Osteoblast (primary cell): ENCODE measurements at places on chromosomes 11 and 22.
A peak's percentile ranks its signal among the peaks of the same experiment; 100 is the strongest.

DNA sequence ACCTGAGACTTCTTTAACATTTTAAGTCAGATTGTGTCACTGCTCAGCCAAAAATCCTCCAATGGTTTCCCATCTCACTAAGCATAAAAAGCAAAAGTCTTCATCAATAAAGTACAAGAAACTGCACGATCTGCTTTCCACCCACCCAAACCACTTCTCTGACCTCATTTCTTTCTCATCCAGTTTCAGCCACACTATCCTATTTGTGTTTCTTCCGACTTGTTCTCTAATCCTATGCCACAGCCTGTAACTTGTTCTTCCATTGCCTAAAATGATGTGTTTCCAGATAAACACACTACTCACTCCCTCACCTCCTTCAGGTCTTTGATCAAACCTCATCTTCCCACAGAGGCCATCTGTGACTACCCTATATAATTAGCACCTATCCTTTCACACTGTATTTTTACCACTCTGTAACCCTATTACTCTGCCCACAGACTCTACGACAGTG, 28.4 kb downstream of the ARHGAP32 start:
- DNase-seq: no peak

DNA sequence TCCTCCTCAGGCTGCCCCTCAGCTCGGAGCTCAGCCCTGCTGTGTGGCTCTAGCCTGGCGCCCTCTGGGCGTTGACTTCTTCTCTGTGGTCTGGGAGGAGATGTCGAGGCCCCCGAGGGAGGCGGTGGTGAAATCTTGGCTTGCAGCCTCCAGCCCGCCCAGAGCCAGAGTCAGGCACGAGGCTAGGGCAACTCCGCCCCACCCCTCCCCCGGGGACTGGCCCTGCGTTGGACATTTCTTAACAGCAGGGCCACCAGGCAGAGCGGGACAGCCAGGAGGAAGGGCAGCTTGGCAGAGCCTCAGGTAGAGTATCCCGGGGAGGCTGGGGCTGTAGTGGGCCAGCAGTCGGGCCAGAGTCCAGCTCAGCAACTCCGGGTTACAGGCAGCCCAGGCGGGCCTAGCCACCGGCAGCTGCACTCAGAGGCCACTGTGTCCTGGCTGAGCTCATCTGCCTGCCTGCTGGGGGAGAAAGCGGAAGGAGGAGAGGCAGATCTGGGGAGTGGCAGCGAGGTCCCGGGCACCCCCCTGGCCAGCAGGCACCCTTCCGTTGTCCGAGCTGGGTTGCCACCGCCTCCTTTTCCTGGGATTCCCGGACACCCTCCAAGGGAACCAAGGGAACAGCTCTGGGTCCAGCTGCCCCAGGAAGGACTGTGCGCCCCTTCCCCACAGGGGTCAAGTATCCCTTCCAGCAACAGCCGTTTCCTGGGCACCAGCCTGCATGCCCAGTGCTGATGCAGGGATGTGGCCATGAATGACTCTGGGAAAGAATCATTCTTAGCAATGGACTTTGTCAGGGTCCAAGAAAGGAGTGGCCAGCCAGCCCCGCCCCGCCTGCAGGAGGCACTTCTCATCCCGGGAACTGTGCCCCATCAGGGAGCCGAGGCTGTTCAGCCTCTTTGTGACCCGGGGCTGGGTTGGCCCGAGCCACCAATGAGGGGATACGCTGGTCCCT, at the start of gene ALDH3B1:
Gene ALDH3B1 (plus strand): TSS at position 238 of the 952 bp plus-strand sequence. CDS start 4,971 bp downstream, outside the sequence.
- peak; percentile 97 for DNase-seq

DNA sequence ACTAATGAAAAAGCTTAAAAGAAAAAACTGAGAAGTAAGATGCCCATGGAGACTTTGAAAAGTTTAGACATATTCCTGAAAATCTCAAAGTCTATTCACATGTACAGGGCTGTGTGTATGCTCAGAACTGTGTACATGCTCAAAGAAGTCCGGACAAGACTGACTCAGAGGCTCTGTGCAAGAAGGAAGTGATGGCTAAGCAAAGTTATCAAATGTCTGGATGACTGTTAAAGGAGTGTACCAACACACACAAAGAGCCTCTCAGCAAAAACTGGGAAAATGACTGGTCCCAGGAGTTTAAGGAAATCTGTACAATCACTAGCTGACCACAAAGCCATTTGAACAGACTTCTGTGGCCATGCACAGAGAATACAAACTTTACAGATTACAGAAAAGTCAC, 33.1 kb upstream of the ARHGAP32 start:
- DNase-seq: peak; percentile 23

DNA sequence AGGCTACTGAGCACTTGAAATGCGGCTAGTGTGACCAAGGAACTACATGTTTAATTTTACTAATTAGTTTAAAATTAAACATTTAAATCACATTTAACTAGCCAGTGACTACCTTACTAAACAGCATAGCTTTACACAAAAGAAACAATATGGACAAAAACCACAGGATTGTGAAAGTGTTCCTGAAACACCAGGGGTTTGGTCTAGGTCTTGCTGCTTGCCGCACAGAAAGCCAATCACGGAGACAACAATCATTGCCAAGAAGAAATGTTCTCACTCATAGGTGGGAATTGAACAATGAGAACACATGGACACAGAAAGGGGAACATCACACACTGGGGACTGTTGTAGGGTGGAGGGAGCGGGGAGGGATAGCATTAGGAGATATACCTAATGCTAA, 309.5 kb downstream of the C11orf87 start:
- no peak for DNase-seq

DNA sequence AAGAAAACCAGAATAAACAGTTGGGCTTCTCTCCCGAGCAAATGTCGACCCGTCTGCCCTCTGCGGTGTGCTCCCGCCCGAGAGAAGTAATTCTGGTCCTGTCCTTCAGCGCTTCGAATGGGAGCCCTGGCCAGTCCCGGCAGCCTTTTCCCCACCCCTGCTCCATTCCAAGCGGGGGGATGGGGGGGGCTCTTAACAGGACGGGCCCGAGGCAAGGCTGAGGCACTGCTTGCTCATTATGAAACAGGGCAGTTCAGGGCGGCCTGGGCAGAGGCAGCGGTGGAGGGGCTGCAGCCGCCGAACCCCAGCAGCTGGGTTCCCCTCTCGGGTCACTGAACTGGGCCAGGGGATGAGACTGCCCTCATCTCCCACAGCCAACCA, 9.1 kb downstream of the BACE1-AS start:
- peak; percentile 53 for DNase-seq

DNA sequence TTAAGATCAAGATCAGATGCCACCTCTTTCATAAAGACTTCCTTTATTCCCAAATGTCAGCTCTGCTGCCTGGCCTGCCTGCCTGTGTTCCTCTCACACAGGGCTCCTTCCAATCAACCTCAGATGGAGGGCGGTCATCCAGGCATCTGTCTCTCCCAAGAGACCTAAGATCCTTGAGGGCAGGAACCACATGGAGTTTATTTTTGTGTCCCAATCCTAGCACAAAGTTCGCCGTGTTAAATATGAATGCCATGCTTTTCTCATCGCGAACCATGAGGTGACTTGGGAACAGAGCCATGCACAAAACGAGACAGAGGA, 72.7 kb upstream of the ARFGAP3 start:
- DNase-seq: peak; percentile 27

DNA sequence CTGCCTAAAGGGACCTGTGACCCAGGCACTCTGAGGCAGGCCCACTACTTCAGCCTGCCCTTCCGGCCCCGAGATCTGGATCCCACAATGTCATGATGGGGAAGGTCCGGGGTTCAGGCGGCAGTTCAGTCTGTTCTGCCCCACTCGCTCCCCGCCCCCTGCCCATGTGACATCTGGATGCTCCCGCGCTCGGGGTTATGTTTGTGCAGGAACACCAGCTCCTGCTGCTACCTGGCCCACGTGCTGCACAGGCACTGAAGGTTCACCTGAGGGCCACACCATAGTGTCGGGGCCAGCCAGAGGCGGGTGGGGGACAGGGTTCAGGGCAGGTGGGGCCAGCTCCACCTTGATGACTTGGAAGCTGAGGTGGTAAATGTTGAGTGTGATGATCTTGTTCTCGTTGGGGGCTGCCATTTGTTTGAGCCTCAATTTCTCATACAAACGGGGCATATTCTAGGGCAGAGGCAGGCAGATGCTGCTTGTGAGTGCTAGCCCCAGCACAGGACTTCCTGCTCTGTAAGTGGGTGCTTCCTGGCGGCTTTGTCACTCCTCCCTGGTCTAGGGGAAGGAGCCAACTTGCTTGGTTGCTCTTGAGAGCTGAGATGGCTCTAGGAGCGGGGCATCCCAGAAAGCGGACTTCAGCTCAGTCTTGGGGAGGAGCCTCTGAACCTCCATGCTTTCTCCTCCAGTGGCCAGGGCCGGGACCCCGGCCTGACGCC, 4.4 kb upstream of the SIPA1 start:
- DNase-seq: no peak

- DNase-seq: no peak
Observed at GRCh38 chr11:110525883-110526282, 96.1 kb downstream of the FDX1 start.

DNA sequence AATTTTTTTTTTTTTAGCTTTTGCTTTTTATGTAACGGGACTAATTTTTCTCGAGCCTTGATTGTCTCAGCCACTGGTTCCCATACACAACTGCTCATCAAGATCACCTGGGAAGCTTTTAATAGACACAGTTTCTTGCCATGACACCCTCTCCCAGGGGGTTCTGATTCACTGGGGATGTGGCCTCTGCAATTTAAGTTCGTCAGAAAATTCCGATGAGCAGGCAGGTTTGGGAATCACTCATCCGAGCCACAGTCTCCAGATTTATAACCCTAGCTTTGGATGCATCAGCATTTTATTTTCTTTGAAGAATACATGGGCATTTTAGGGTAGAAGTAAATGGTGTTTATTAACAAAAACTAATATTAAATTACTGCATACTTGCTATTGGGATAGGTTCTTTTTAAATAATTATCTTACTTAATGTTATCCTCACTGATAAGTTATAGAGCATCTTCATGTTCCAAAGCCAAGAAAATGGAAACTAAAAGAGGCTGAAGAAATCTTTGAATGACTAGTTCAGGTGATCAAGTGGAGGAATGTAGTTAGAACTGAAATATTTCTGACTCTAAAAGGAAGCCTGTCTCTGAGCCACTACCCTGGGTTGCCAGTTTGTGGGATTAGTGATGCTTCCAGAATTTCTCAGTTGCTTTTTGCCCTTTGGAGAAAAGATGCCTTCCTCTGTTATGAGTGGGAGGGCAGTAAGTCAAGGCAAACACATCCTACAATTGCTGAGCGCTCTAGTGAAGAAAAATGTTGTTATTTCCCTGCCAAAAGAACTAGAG, 319.0 kb downstream of the DDX10 start:
- peak; percentile 58 for DNase-seq
